ENCODE measurements at places on chromosomes 1 and 21. TPM values are rescaled to one million over a fixed set of nuclear protein-coding genes. Genes with fewer than 3 reads are reported as not detected.

DNA sequence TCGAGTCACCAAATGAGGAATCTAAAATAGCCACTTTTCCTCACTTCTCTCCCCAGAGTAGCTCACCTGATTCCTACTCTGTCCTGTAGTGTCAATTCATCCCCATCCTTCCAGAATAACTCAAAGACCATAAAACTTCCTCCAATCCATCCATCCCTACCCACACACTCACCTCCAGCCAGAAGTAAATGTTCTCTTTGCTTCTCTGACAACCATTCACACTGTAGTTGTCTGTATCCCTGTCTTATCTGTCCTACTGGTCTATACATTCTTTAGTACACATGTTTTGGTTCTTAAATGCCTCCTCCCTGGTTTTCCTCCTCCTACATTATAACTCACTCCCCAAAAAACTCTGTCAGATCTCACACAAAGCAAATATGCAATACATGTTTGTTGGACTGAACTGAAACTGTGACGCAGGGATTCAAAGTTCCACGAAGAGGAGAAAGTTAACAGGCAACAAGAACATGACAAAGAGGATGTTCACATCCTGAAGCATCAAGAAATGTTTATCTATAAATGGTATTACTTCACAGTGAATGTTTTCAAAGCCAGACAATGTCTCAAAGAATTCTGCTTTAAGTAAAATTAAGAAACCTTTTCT, 11.0 kb downstream of the TP53BP2 start:
- no peak for ATAC-seq

DNA sequence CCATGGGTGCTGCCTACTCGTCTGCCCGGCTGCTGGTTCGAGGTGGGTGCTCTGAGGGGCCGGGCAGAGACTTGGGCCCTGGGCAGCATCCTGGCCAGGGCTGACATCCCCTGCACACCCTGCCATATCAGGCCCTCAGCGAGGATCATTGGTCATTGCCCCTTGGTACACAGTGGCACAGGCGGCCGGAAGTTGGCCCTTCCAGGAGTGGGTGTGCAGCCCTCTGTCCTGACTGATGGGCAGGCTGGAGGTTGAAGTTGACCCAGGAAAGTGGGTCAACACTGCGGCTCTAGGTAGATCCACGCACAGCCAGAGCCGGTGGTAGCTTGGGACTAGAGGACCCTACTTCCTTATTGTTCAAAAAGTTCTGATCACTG, 72.9 kb downstream of the TRIM11 start:
- ATAC-seq, result no peak

DNA sequence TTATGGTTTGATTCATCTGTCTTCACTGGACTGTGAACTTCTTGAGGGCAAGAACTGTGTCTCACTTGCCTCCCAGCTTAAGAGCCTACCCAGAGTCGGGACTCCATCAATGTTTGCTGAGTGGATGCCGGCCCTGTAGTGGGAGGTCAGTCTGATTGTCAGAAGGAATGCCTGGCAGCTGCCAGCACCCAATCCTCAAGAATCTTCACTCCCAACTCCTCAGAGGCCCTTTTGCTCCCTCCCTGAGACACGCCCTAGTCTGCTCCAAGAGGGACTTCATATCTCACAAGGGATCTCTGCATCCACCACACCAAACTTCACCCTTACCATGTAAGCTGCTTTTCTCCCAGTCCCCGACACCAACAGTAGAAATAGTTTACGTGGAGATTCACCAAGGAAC, 15.2 kb upstream of the KDM4A start:
- no peak for ATAC-seq

- peak; percentile 96 for ATAC-seq
Observed at GRCh38 chr1:16727190-16728111, 12.9 kb upstream of the RNU1-4 start.

TMEM54 gene
- 9.5 TPM for total RNA-seq

EDARADD gene
- 2.0 TPM for total RNA-seq

LCE3D gene
- total RNA-seq, result not detected
